Ecto neural progenitor cell (in vitro differentiated cells): ENCODE measurements at places on chromosomes 1 and 21.
A peak's percentile ranks its signal among the peaks of the same experiment; 100 is the strongest.

- DNase-seq: no peak
Measured at GRCh38 chr21:43988016-43988415, 24.1 kb upstream of the TRAPPC10 start.

GRCh38 chr1:25797939-25798338, 2.1 kb upstream of the SELENON start:
- peak; percentile 75 for DNase-seq

DNA sequence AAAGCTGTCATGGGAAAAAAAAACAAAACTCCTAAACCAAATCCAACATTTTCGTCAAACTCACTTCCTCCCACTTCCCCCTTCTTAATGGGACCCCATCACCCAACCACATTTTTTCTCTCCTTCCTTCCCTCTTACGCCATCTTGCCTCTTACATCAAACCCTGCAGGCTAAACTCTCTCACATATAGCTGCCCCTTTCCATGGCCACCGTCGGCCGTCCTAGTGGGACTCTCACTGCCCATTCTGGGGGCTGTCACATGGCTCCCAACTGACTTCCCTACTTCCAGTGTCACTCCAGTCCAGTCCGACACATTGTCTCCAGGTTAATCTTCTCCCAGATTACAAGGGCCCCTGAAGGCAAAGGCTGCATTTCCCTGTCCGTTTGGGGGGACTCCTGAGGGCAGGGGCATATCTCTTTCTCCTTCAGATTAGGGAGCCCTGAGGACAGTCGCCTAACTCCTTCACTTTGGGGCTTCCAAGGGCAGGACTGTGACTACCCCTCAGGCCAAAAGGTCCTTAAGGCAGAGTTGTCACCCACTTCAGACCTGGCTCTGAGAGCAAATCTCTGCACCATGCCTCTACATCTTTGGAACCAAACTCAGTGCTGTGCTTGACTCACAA, 658 bp downstream of the UBXN11 start:
- no peak for DNase-seq

DNA sequence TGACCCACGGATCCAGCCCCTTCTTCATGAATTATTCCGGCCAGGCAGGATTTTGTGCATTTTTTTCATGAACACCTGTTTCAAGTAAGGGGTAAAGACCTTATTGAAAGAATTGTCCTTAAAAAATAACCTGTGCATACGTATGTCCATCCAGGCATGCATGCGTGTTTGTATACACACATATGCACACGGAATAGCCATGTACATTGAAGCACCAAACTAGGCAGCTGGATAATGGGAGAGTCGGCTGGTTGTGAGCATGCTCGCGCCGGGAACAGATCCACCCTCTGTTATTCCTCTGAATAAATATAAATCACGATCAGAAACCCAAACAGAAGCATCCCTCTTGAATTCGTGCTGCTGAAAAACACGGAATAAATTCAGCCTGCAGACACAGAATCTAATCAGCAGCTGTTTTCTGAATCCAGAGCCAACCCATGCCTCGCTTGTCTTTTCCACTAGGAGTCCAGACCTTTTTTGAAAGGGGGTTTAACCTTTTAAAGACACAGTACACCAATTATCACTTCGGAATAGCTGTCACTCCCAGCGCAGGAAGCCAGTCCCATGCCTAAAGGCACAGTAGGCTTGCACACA, at the start of gene HIVEP3:
TSS of gene HIVEP3 (minus strand) at position 473 of the 594 bp plus-strand sequence.
- DNase-seq: no peak

GRCh38 chr1:39926343-39926793, 24.7 kb upstream of the MYCL start:
- DNase-seq: no peak

- DNase-seq: no peak
Measured at GRCh38 chr1:208438112-208438699, 194.0 kb upstream of the PLXNA2 start.

DNA sequence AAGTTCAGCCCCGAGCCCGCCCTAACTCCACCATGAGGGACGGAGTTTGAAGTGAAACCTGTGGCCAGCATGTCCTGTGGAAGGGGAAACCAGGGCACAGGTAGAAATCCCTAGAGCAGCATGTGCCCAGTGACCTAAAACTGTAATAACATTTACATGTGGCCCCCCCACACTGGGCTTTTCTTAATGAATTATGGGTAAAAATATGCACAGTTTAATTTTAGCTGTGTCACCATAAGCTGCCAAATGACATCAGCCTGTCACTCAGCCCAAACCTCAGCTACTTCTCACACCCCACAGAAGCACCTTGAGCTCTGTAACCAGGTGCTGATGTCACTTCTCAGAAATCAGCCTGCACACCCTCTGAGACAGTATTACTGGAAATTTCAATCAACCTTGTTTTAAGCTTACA, 50.0 kb upstream of the SLC19A1 start:
- no peak for DNase-seq

GRCh38 chr1:19381261-19381660, 69.1 kb downstream of the SLC66A1 start:
- no peak for DNase-seq

DNA sequence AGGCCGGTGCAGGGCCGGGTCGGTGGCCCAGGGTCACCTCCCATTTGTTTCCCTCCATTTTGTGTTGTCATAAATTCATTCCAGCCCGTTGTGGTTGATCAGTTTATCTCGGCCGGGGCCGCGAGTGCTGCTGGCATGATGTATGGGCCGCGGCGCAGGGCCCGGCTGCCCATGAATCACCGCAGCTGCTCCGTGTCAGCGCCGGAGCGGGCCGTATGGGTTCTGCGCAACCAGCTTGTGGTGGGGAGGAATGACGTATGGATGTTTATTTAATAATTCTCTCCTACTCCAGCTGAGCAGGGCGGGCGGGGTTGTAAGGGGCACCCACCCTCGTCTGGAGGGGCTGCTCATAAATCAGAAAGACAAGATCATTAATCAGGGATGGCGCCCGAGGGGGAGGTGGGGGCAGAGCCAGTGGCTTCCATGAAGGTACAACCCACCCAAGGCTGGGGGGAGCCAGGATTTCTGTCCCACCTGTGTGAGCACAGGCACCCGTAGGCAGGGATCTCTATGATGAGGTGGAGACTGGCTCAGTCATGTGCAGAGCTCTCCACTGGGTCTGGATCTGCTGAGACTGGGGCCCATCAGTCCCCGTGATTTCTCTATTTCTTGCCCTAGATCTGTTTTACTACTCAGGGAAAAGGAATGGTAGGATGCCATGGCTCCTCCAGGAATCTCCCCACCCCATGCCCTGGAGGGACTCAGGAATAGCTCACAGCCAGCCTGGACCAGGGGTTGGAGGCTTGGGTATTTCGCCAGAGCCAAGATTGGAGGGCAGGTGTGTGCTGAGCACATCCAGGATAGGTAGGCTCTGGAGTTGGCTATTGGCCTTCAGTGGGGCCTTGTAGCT, 27.8 kb downstream of the TMEM53 start:
- no peak for DNase-seq

GRCh38 chr1:111142356-111142975, 2.4 kb downstream of the CEPT1 start:
- DNase-seq: no peak

- no peak for DNase-seq
Measured at GRCh38 chr1:234488054-234489006, 9.4 kb upstream of the TARBP1 start.

- no peak for DNase-seq
Measured at GRCh38 chr1:203055161-203055799, 29.0 kb downstream of the PPFIA4 start.

DNA sequence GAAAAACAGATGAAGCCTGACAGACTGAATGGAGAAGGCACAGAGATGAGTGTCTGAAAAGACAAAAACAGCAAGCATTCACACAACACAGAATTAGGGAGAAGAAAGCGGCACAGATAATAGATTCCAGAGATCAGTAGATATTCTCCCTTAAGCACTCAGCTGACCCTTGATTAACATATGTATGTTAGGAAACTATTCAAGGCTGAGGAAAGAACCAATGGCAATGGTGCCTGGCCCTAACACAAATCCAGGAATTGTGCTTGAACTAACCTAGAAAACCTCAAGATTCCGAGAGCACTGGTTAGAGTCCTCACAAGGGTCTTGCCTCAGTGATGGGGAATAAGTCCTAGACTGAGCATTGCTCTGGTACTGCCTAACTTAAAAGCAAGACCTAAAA, 30.9 kb downstream of the KCNT2 start:
- no peak for DNase-seq

DNA sequence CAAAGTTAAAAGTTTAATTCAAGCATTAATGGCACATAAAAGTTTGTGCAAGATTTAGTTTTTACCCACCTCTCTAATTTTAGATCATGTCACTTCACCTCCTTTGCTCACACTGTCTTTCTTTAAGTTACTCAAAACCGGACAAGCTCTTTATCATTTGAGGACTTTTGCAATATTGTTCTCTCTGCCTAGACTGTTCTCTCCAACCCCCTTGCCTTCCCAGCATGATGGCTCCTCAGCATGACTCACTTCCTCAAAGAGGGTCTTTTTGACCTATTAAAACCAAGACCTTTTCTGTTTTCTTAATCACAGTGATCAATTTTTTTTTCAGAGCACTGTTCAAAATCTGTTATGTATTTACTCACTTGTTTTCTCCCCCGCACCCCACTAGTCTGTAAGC, 61.3 kb downstream of the XKR8 start:
- no peak for DNase-seq

DNA sequence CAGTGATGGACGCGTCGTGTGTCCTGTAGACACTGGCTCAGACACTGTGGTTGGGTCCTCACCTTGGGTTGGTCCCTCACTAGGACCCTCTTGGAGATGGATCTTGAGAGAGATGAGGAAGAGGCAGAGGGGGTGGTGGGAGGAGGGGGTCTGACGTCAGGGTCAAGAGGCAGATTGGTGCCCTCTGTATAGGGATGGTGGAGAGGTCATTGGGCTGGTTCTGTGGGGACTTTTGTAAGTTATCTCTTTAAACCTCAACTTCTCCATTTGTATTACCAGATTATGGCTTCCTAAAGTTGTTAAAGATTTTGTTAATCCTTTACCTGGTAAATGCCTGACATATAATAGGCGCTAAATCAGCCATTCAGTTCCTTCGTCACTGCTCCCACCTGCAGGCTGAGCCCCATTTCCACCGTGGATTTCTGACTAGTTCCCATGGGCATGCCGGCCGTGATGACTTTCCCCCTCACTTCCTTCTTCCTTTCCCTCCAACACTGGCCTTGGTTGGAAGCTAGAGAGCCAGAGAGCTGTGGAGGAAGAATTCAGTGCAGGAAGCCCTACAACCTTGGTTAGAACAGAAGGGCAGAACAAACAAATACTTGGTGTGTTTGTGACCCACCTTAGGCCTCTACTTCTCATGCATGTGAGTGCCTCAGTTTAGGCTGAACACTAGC, 8.6 kb downstream of the H6PD start:
- no peak for DNase-seq

GRCh38 chr1:98706173-98706843, 44.8 kb downstream of the SNX7 start:
- DNase-seq: no peak

DNA sequence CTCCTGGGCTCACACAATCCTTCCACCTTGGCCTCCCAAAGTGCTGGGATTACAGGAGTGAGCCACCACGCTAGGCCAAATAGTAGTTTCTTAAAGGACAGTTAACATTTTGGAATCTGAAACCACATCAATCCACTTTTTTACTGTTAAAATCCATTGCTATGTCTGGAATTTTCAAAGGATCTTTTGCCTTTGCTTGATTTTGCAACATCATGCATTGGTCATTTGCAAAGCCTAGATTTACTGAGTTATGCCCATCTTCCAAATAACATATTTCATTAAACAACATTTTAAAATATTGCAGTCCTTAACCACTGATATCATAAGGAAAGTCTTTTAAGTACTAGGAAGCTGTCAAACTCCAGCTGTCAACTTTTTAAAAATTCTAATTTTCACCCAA, 3.3 kb downstream of the POGZ start:
- no peak for DNase-seq

DNA sequence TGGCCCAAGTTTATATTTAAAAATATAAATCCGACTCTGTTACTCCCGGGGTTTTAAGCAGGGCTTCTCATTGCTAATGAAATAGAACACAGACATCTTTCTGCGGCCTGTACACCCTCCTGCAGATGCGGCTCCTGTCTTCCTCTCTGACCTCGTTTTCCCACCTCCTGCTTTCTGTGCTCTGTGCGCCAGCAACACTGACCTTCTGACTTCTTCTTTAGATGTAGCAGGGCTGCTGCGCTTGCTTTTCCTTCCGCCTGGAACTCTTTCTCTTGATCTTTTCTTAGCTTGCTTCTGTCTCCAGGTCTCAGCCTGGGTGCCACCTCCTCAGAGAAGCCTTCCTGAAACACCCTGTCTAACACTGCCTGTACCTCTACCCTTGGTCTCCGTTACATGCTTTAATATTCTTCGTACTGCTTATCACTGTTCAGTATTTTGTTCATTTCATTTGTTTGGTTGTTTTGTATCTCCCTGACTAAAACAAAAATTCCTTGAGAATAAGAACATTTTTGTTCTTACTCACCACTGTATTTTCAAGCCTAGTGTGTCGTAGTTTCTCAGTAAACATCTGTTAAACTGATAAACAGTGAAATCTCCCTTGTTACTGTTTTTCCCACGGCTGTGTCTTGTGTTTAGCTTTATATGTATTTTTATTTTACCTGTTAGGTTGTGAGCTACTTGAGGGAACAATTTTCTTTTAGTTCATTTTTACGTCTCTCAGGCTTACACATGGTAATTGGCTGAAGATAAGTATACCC, 79.0 kb downstream of the ST3GAL3 start:
- DNase-seq: no peak

- peak; percentile 95 for DNase-seq
Measured at GRCh38 chr21:43810505-43811261, 21.3 kb downstream of the RRP1 start.

DNA sequence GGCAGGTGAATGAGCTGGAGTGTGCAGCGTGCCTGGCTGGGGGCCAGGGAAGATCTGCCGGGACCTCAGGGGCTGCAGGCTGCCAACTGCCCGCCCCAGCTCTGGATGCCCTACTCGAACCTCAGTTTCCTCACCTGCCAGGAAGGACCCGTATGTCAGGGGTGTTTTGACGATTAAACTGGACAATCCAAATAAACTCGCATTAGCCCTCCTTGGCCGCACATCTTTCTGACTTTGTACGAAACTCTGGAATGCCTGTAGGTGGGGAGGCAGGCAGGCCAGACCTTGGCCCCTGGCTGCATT, 8.3 kb upstream of the ZNF669 start:
- DNase-seq: no peak

GRCh38 chr1:24830680-24831272, 85.5 kb downstream of the CLIC4 start:
- no peak for DNase-seq

- DNase-seq: no peak
Measured at GRCh38 chr1:207938016-207938415, 27.1 kb upstream of the CD34 start.

DNA sequence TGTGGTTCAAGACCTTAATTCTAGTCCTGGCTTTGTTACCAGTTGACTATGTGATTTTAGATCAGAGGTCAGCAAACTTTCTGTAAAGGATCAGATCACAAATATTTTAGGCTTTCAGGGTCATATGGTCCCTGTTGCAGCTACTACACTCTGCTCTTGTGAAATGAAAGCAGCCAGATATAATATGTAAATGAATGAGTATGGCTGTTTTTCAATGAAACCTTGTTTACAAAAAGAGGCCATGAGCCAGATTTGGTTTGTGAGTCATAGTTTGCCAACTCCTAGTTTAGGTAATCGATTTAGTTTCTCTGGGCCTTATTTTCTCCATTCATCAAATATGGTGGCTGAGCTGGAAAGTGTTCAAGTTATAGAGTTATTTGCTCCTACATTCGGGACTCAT, 346.7 kb downstream of the NUF2 start:
- DNase-seq: no peak

GRCh38 chr1:39016604-39017171, 9.5 kb upstream of the NDUFS5 start:
- no peak for DNase-seq

GRCh38 chr1:15414445-15414983, 4.8 kb downstream of the EFHD2 start:
- DNase-seq: no peak

- no peak for DNase-seq
Measured at GRCh38 chr1:177793900-177794299, 176.0 kb downstream of the SEC16B start.
